Vagina (tissue), 2 donors: ENCODE measurements at places on chromosomes 16 and 17.

DNA sequence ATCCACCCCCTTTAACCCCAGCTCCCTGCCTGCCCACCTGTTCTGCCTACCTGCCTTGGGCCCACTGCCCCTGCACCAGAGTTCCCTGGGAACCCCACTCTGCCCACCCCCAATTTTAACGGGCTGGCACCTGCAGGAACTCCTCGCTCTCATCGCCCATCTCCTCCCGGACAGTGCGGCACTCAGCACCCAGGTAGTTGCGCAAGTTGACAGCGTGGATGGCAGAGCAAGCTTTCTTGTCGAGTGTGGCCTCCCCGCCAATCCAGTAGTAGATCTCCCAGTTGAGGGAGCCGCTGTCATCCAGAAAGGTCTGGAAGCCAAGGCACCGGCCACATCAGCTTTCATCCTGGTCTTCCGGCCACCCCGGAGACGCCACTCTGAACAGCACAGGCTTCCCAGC is 7.8 kb downstream of the FLII start:
- H3K27me3 ChIP-seq: no peaks in the 10 kb centered on the region
- no peak overlapping the region for H3K4me3 ChIP-seq

DNA sequence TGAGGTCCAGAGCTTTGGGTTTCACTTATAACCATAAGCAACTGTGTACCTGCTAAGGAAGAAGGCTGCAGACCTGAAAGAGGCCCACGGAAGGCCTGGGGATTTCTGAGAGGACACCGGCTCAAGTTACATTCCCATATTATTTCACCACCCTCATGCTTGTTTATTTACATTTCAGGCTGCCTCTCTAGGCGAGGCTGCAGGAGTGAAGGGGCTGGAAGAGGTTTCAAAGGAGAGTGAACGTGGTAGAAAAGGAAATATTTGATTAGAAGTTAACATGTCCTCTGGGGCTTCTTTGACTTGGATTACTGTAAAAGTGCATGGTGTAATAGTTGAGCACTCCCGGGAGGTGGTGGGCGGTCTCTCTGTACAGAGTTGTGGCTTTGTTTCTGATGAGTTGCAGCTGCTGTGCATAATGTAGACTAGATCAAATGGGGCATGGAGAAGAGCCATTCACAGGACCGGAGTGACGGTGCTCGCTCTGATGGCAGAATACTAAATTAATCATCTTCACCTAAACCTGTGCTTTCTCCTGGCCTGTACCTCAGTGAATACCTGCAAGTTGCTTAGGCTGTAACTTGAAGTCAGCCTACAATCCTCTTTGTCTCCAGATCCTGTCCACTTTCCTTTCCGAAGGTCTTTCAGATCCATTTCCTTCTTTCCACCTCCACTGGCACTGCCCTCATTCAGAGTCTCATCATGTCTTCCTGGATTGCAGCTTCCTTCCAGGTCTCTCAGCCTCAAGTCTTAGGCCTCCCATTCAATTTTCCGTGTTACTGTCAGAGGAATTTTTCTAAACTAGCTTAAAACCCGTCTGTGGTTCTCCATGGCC is 1.9 kb upstream of the CPD start:
- no peak overlapping the region for H3K4me3 ChIP-seq
- H3K4me1 ChIP-seq: peaks cover 37% of the 10 kb centered on the region
- no peaks in the 10 kb centered on the region for H3K27me3 ChIP-seq
- no peak for DNase-seq

DNA sequence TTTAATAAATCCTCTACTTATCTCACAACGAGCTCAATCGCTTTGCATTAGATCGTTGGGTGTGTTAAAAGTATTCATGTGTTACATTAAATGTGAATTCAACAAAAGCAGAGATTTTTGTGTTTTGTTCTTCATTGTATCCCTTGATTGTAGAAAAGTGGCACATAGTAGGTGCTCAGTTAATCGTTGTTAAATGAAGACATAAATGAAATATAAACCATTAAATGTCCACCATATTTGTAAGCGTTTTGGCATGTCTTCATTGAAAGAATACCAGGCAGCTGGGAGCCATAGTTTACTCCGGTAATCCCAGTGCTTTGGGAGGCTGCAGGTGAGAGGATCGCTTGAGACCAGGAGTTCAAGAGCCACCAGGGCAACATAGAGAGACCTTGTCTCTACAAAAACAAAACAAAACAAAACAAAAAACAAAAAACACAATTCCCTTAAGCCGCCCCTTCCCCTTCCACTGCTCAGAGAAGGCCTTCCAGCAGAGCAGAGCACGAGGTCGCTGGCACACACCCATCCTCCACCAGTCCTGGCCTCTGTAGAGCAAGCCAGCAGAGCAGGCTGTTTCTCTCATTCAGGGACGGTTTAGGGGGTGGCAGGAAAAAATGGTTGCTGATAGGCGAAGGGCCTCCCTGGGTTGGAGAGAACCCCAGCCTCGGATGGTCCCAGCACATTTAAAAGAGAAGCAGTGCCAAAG is 673 bp upstream of the CHD9 start:
- H3K36me3 ChIP-seq: no peaks in the 10 kb centered on the region
- H3K4me3 ChIP-seq: peak overlapping the region; percentile 62
- peaks cover 50% of the 10 kb centered on the region for H3K4me1 ChIP-seq
- peak overlapping the region; percentile 78 for H3K27ac ChIP-seq

DNA sequence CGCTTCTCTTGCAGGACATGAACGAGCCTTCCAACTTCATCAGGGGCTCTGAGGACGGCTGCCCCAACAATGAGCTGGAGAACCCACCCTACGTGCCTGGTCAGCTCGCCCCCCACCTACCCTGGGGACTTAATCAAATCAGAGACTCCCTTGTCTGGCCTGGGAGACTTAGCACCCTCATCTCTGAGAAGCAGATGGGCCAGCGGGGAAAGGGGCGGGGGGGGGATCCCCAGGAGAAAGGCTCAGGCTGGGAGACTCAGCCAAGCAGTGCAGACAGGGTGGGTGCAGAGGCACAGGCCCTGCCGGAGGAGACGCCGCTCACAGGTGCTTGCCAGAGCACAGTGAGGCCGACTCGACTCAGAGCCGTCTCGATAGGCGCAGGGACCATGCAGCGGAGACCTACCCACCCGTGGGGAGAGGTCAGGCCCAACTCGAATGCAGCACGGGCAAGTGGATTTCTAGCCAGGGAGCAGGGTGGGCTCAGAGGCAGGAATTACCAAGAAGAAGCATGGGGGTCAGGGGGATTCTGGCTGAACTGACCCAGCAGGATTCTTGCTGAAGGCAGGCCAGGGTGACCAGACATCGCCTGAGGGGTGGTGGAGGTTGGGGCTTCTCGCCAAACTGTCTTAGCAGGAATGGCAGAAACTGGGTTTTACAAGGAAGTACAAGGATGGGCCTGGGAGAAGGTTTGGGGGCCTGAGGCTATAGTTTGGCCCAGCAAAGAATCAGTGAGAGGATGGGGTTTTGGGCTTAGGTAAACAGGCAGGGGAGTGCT is 9.7 kb downstream of the GAA start:
- H3K27me3 ChIP-seq: no peaks in the 10 kb centered on the region
- peaks cover 9% of the 10 kb centered on the region for H3K4me1 ChIP-seq
- H3K27ac ChIP-seq: no peak overlapping the region

- no peak overlapping the region for H3K27ac ChIP-seq
- H3K4me3 ChIP-seq: no peak overlapping the region
- no peak for DNase-seq
- peaks cover 7% of the 10 kb centered on the region for H3K36me3 ChIP-seq
Observed at GRCh38 chr17:37273409-37274051, 102.3 kb upstream of the C17orf78 start.

- no peaks in the 10 kb centered on the region for H3K4me1 ChIP-seq
- no peak overlapping the region for H3K4me3 ChIP-seq
- no peaks in the 10 kb centered on the region for H3K27me3 ChIP-seq
Observed at GRCh38 chr16:77330332-77331042, 104.3 kb downstream of the ADAMTS18 start.

DNA sequence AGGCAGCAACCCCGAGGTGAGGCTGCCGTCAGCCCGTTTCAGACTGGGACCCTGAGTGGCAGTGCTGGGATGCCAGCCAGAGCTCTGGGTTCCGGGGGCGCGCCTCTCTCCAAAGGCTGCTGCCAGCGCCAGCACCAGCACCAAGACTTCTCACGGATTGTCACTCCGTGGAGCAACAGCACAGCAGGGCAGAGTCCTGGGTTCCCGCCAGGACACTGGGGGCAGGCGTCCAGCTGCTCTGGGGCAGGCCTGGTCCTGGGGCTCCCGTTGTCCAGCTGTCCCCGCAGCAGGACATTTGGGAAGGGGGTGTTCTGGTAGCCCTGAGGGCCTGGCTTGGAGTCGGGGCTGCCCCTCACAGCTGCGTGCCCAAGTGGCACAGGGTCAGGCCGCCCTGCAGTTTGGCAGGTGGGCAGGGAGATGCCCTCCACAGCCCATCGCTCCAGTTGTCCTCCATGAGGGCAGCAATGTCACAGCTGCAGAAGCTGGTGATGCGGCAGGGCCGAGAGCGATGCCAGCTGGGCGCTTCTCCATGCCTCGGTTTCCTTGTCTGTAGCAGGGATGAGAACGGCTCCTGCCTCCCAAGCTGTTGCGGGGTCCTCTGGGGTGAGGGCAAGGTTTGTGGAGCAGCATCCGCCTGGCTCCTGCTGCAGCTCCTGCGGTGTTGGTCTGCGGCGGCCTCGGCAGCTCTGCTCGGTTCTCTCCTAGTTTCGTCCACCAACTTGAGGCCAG is 137.3 kb upstream of the CIBAR2 start:
- H3K4me1 ChIP-seq: peaks cover 10% of the 10 kb centered on the region
- no peak for DNase-seq
- H3K36me3 ChIP-seq: no peaks in the 10 kb centered on the region
- H3K27me3 ChIP-seq: no peaks in the 10 kb centered on the region

- DNase-seq: no peak
- H3K4me3 ChIP-seq: no peak overlapping the region
- no peak overlapping the region for H3K27ac ChIP-seq
- H3K4me1 ChIP-seq: no peaks in the 10 kb centered on the region
- no peaks in the 10 kb centered on the region for H3K27me3 ChIP-seq
Observed at GRCh38 chr16:51180719-51181502, 29.8 kb upstream of the SALL1 start.

DNA sequence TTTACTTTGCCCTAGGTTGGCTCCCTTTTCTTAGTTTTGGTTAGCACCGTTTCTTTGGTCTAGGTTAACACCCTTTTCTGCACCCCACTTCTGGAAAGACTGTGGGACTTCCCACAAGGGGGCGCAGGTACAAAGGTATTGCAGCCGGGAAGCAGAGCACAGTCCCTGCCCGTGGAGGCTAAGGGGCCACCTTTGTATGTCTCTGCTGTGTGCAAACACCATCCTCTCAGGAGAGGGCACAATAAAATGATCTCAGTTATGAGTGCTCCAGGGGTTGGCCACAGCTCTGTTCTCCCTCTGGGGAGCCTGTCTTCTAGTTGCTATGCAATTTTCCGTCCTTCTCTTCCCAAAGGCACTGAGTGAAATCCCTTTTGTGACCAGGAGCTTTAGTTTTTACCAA is 28.4 kb upstream of the TMC5 start:
- no peak overlapping the region for H3K27ac ChIP-seq
- no peaks in the 10 kb centered on the region for H3K36me3 ChIP-seq
- H3K4me3 ChIP-seq: no peak overlapping the region

GRCh38 chr16:58331024-58331707 is 36.3 kb upstream of the PRSS54 start:
- no peak for DNase-seq
- H3K4me3 ChIP-seq: no peak overlapping the region
- H3K36me3 ChIP-seq: no peaks in the 10 kb centered on the region
- H3K27ac ChIP-seq: no peak overlapping the region
- no peaks in the 10 kb centered on the region for H3K4me1 ChIP-seq
- no peaks in the 10 kb centered on the region for H3K27me3 ChIP-seq

DNA sequence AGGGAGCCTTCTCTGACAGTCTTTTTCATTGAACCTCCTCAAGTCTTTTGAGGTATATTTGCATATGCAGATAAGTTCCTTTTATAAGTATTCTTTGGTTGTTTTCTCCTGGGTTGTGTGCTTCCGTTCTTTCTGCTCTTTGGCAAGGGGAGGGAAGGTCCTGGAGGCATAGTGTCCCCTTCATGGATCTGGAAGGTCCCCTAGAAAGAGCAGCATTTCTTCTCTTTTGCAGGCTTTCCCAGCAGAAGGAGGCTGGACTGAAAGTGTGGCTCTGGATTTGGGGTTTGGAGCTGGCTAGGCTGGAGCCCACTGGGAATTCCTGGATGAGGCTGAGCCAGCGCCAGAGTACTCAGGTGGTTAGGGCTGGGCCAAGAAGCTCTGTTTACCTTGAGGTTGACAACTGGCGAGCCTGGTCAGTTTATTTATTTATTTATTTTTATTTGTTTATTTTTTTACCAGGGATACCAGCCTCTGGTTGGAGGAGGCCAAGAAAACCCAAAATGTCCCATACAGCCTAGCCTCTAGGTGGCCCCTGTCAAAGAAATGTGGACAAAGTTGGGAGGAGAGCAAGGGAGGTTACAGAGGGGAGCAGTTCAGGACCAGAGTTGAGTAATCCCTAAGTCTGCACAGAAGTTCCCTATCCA is 5.4 kb upstream of the TOP2A start:
- no peaks in the 10 kb centered on the region for H3K27me3 ChIP-seq
- no peaks in the 10 kb centered on the region for H3K4me1 ChIP-seq

- H3K4me1 ChIP-seq: peaks cover 24% of the 10 kb centered on the region
- no peak overlapping the region for H3K4me3 ChIP-seq
- H3K36me3 ChIP-seq: no peaks in the 10 kb centered on the region
- no peaks in the 10 kb centered on the region for H3K27me3 ChIP-seq
- H3K27ac ChIP-seq: no peak overlapping the region
- no peak for DNase-seq
Observed at GRCh38 chr17:29433541-29433940, 43.4 kb downstream of the TAOK1 start.

- H3K27ac ChIP-seq: no peak overlapping the region
- no peaks in the 10 kb centered on the region for H3K36me3 ChIP-seq
- no peak for DNase-seq
- no peaks in the 10 kb centered on the region for H3K27me3 ChIP-seq
Observed at GRCh38 chr16:13307255-13307654, 405.9 kb downstream of the SHISA9 start.

- H3K36me3 ChIP-seq: peaks cover 25% of the 10 kb centered on the region
- no peak overlapping the region for H3K27ac ChIP-seq
- H3K27me3 ChIP-seq: no peaks in the 10 kb centered on the region
- H3K4me3 ChIP-seq: no peak overlapping the region
- H3K4me1 ChIP-seq: peaks cover 24% of the 10 kb centered on the region
Observed at GRCh38 chr17:68437979-68438822, 19.1 kb downstream of the WIPI1 start.

DNA sequence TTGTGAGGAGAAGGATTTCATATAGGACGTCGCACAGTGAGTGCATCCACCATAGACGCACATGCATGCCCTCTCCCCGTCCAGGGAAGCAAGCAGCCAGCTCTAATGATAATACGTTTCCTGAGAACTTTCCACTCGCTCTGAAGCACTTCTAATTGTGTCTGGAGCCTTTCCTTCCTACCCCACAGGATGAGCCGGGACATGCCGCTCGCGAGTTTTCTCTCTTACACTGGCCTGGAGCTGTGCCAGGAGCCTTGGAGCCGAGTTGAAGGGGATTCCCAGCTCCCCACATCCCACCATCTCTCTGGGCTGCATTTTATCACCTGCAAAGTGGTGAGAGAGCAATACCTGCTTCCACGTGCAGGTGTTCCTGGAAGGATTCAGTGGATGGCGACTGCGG is 368.1 kb downstream of the C16orf95 start:
- DNase-seq: no peak
- no peaks in the 10 kb centered on the region for H3K4me1 ChIP-seq
- no peaks in the 10 kb centered on the region for H3K27me3 ChIP-seq
- no peak overlapping the region for H3K4me3 ChIP-seq

GRCh38 chr17:48148854-48149786 is 41.6 kb downstream of the SNX11 start:
- no peaks in the 10 kb centered on the region for H3K27me3 ChIP-seq
- no peak for DNase-seq
- H3K4me1 ChIP-seq: no peaks in the 10 kb centered on the region
- no peaks in the 10 kb centered on the region for H3K36me3 ChIP-seq
